ENCODE measurements at places on chromosomes 13 and 19.

DNA sequence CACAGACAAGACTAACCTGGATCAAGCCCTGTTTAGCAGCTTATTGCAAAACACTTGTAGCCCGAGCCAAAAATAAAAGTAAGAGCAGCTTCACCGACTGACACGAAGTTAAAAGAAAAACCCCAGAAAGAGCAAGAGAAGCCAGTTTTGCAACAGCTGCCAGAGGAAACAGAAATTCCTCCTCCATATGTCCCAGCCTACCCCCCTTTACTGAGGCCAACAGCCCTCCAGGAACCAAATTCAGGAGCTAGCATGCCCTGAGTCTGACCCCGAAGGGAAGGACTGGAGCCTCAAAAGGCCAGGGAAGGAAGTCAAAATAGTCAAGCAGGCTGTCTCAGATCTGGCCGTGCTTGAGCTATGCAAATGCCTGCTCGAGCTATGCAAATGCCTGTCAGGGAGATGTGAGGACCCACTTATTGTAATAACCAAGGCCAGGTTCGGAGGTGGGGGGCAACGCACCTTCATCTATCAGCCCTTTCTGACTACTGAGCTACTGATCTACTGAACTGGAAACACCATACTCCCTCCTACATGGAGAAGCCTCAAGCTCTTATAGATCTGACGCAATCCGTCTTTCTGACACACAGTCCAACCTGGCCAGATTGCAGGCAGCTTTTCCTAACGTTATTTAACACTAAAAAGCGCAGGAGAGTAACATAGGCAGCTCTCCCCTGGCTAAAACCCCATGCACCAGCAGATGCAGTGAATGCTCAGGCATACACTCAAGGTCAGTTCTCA is 6.7 kb downstream of the SIGLEC11 start:
- DNase-seq, result no peak

DNA sequence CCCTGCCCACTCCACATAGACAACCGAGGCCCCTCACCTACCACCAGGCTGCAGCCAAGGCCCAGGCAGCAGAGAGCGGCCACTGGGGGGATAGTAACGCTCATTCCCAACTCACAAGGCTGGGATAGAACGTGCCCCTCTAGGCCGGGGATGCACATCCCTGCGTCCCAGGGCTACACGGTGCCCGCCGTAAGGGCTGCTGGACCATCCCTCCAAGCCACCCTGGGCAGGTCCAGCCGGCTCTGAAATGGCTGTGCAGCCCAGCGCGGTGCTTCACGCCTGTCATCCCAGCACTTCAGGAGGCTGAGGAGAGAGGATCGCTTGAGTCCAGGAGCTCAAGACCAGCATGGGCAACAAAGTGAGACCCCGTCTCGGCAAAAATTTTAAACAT is 3.2 kb downstream of the REXO1 start:
- DNase-seq, result no peak

- no peak for DNase-seq
Observed at GRCh38 chr13:30559274-30559673, 58.4 kb upstream of the USPL1 start.

DNA sequence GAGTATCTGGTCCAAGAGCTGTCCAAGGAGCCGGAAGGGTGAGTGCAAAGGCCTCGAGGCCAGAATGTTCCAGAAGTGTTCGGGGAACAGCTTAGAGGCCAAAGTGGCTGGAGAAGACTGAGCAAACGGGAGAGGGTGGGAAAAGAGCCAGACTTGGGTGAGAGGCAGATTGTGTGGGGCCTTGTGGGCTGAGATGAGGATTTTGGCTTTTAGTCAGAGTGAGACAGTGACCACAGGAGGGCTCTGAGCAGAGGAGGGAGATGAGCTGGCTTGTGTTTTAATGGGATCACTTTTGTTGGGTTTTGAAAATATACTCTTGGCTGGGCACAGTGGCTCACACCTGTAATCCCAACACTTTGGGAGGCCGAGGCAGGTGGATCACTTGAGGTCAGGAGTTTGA is 5.6 kb downstream of the NANOS2 start:
- no peak for DNase-seq

DNA sequence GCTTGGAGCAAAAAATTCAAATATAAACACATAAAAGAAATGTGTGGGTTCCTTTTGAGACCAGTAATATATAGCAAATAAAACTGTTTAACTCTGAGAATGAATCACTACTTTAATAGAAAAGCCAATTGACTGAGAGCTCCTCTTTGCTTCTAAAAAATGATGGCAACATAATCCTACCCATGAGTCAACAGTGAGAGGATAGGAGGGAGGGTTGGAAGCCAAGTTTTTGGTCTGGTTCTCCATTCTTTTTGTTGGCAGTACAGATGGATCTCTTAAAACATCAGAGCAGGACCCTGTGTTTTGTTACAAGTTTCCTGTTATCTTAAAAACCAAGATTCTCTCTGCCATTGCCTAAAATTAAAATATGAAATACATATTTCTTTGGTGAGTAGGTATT is 50.0 kb upstream of the POSTN start:
- no peak for DNase-seq

DNA sequence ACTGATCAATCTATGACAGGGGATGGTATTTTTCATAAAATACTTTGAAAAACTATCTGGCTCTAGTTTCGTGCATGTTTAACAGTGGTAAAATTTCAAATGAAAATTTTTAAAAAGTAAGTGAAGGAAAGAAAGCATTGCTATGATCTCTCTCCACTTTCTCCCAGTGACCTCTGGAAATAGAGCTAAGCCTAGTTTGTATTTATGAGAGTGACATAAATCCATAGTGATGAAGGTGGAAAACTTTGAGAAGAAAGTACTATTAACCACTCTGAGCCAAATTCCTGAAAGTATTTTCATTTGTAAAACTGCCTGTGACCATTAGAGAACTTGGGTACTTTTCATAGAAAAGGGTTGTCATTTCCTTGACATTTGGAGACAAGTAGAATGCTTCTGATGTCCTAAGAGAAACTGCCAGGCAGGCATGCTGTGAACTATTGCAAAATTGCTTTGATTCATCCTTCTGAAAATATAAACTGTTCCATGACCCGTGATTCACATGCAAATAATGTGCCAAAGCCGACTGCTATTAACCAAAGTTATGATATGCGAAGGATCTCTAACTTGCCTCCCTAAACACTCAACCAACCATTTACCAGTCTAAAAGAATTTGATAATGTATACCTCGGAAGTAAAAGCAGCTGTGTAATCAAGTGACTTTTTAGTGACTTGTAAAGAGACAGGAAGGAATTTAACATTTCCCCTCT is 133.2 kb downstream of the VWA8 start:
- no peak for DNase-seq

- DNase-seq, result no peak
Observed at GRCh38 chr13:101026328-101026727, 351.7 kb upstream of the TMTC4 start.

- DNase-seq, result no peak
Observed at GRCh38 chr13:111239764-111240670, 80.4 kb upstream of the TEX29 start.

- DNase-seq, result no peak
Observed at GRCh38 chr13:44507639-44508038, 68.5 kb downstream of the TSC22D1 start.

GRCh38 chr13:106712381-106712780 is 144.4 kb upstream of the ARGLU1 start:
- no peak for DNase-seq

- DNase-seq, result no peak
Observed at GRCh38 chr19:50759886-50760285, 10.4 kb upstream of the GPR32 start.

DNA sequence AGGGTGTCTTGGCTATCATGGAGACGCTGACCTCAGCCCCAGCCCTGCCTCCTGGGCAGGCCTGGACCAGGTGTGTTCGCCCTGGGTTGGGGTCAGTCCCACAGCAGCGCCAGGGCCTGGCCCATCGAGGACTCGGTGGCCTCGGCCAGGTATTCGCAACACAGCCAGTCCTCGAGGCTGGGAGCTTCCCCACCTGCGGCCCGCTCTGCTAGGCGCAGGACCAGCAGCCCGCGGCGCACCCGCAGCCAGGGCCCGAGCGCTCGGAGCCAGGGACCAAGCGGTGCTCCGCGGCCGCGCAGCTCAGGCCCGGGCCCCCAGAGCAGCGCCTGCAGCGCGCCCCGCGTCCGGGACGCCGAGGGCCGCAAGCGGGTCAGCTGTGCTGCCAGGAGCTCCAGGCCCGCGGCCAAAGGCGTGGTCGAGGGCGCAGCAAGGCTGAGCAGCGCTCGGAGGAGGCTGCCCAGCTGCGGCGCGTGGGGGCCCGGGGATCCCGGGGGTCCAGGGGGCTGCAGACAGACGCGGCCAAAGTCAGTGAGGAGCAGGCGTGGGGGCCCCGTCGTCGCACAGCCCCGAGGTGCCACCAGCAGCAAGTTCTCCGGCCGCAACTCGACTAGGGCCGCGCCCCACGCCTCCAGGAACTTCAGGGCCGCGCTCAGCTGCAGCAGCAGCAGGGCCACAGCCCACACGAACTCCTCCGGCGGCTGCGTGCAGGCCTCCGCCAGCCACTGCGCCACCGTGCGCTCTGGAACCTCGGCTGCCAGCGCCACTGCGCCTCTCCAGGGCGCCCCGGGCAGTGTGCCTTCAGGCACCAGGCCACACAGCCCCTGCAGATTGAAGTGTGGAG is 6.2 kb downstream of the PEAK3 start:
- peak; percentile 63 for DNase-seq

DNA sequence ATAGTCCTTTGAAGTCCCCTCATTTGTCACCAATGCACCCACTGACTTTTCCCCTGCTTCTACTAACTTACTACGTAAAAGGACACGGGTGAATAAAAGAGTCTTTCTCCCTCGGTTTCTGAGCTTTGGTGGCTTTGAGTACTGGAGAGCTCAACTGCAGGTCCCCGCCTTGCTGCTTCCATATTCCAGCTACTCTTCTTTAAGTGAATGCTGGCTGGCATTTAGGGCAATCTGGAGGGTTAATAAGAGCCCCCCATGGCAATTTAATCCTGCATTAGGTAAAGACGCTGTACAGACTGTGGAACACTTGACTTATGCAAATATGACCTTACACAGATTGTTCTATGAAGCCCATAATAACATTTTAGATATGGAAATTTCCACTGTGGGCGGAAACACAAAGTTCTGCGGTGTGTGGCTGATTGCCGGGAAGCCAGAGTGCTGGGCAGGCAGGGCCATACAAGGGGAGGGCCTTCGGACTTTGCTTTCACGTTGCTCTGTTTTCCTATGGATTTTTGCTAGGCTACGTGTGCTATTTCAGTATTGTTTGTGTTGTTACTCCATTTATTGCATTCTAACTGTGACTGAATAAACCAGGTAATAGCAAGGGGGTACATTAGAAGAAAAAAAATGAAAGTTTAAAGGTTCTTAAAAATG is 97.5 kb downstream of the SLC10A2 start:
- DNase-seq, result peak; percentile 17

GRCh38 chr13:63297163-63297562 is 1881.5 kb upstream of the PCDH20 start:
- no peak for DNase-seq

- peak; percentile 35 for DNase-seq
Observed at GRCh38 chr19:6362351-6362801, 1.0 kb downstream of the CLPP start.

GRCh38 chr19:31491242-31491641 is 142.0 kb upstream of the TSHZ3 start:
- DNase-seq, result no peak

DNA sequence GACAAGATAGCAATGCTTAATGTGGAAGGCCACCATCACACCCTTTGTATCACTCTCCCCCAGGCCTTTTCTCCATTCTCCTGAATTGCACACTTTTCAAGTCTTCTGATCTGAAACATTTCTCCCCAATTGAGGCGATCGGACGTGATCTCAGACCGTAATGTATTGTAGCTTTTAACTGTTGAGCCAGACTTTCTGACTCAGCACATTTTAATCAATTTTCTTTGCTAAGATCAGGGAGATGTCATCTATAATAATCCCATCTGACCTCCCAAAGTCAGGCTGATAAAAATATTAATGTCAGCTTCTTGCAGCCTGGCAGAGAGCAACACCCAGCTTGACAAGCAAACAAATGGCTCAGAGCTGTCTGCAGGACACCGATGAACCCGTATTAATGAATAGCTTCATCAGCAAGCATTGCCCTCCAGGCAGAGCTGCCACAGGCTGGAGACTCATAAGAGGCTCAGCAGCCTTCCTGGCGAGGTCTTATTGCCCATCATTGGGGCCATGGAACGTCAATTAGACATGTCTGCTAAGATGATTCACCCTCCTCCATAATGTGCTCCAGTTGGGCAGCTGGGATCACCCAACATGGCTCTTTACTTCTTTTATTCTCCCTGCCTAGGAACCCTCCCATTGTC is 60.2 kb upstream of the UQCRFS1 start:
- no peak for DNase-seq

GRCh38 chr13:38430796-38431195 is 81.1 kb downstream of the UFM1 start:
- DNase-seq, result no peak

DNA sequence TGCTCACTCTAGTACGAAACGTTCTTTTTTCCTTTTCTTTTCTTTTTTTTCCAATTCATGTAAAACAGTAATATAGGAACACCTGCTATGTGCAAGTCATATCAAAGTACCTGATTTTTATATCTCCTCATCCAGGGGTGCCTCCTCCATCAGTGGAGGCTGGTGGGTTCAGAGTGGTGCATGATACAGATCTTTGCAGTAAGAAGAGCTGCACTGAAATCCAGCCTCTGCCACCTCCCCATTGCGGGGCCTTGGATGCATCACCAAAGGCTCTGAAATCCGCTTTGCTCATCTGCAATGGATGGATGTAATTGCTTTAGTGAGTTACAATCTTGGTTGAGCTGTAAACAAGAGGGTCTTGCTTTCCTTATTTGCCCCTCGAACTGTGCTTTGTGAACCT is 38.3 kb downstream of the GPR12 start:
- no peak for DNase-seq

DNA sequence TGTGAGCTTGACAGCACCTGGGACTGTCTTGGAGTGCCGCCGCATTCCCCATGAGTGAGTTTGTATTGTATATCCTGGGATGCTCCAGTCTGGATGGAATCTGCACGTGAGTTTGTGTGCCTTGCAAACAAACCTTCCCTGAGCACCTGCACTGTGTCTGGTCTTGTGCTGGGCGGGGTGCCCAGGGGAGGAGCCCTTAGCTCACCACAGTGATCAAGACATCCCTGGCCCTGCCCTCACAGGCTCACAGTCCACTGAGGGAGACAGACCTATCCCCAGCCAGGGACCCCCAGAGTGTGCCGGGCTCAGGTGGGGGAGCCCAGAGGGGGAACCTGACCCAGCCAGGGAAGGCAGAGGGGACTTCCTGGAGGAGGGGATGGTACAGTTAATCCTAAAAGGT is 1.7 kb upstream of the BCAM start:
- peak; percentile 58 for DNase-seq

DNA sequence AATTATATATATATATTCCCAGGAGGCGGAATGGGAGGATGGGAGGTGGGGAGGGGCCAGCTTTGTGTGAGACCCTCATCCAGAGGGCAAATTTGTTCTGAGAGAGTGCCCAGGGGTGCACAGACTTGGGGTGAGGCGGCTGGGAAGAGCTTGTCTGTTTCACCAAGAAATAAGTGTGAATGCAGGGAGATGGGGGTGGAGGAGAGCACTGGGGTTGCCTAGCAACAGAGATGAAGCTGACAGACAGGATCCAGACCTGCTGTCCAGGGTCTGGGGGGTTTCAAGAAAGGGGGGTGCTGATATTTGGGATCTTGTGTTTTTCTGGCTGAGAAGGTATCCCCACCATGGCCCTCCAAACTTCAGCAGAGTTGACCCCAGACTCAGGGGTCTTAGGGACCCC is 18.6 kb upstream of the TNFAIP8L1 start:
- no peak for DNase-seq

- DNase-seq, result peak; percentile 97
Observed at GRCh38 chr19:2096034-2096479, at the start of gene MOB3A. Gene MOB3A (minus strand): TSS chr19:2096326. CDS start chr19:2078560, 17,766 bp downstream.

GRCh38 chr19:5803441-5803751 is 1.5 kb upstream of the NRTN start:
- DNase-seq, result no peak

Data from stomach (tissue), 19 donors.